ENCODE measurements at places on chromosomes 5 and 9.

DNA sequence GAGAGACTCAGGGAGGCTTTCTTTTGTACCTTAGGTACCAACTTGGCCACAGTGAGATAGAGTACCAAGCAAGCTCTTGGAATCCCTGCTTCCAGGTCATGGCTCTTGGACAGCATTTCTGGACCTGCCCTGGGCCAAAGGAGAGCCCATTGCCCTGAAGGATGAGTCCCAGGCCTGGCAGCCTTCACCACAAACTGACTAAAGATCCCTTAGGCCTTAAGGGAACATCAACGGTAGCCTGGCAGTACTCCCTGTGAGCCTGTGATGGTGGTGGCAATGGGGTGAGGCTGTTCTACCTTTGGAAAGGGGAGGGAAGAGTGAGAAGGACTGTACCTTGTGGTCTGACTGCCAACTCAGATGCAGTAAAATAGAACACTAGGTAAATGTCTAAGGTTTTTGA is 334.6 kb downstream of the SPOCK1 start:
- no peak for DNase-seq

GRCh38 chr5:62779010-62779422 is 200.4 kb downstream of the LRRC70 start:
- DNase-seq, result no peak

GRCh38 chr9:82140471-82140870 is 151.9 kb downstream of the SPATA31D1 start:
- DNase-seq, result no peak

GRCh38 chr5:68673106-68673822 is 420.6 kb upstream of the SLC30A5 start:
- DNase-seq, result no peak

DNA sequence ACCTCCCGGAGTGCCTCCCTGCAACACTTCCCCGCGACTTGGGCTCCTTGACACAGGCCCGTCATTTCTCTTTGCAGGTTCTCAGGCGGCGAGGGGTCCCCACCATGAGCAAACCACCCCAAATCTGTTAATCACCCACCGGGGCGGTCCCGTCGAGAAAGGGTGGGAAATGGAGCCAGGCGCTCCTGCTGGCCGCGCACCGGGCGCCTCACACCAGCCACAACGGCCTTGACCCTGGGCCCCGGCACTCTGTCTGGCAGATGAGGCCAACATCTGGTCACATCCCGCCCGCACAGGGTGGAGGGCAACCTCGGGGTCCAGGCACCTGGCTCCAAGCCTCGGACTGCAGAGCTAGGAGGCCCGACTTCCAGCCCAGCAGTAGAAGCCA is 776 bp upstream of the TERT start:
- no peak for DNase-seq

DNA sequence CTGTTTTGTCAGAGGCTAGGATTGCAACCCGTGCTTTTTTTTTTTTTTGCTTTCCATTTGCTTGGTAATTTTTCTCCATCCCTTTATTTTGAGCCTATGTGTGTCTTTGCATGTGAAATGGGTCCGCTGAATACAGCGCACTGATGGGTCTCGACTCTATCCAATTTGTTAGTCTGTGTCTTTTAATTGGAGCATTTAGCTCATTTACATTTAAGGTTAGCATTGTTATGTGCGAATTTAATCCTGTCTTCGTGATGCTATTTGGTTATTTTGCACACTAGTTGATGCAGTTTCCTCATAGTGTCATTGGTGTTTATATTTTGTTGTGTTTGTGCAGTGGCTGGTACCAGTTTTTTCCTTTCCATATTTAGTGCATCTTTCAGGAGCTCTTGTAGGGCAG is 36.2 kb upstream of the TAF11L2 start:
- no peak for DNase-seq

- no peak for DNase-seq
Measured at GRCh38 chr9:114787214-114787613, 18.6 kb downstream of the TNFSF15 start.

DNA sequence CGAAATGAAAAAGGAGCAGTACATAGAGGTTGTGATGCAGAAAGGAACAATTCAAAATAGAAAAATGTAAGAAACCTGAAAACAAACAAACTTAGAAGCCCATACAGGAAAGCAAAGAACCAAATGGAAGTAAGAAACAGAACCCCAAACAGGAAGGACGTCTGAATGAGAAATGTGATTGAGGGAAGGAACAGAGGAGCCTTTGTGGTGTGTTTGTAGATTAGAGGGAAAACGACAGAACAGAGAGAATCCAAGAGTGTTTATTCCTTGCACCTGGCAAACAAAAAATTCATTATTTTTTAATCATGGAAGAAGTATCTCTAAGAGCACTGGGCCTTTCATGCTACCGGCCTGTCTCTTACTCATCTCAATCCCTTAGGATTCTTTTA is 67.8 kb upstream of the ZSWIM6 start:
- no peak for DNase-seq

Measured in stimulated activated naive CD4-positive, alpha-beta T cell treated with Interleukin-2 at 50 U/mL for 16 hours (primary cell).